Psoas muscle (tissue), 8 donors: ENCODE measurements at places on chromosomes 1 and 21. TPM values are rescaled to one million over a fixed set of nuclear protein-coding genes. Genes with fewer than 3 reads are reported as not detected.

Gene GNAT2
- total RNA-seq: not detected

Gene NUAK2
- 0.55 TPM for total RNA-seq

GRCh38 chr21:38037416-38037815 is 121.2 kb upstream of the KCNJ6 start:
- DNase-seq: no peak

- peak; percentile 53 for DNase-seq
These were observed 20.6 kb upstream of the PGD start for GRCh38 chr1:10378081-10378841.

DNA sequence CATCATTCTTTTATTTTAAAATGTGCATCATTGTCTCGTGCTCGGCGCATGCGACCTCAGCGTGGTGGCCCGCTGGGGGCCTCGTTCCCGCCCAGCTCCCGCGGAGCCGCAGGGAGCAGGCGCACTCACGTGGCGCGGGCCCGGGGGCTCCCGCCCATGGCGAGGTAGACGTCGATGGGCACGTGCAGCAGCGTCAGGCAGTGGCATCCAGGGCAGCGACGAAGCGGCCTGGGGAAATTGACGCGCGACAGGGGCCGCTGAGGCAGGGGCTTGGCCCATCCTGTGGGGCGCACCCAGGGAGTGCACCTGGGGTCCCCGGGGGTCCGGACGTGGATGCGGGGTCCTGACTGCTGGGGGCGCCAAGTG is 994 bp downstream of the FAM229A start:
- DNase-seq: peak; percentile 64

Gene FAM72B
- not detected for total RNA-seq
